ENCODE measurements at places on chromosomes 1 and 21.

- DNase-seq, result no peak
Measured at GRCh38 chr1:33902486-33903209, 38.8 kb downstream of the HMGB4 start.

- DNase-seq, result no peak
Measured at GRCh38 chr1:156895455-156895812, 1.9 kb downstream of the PEAR1 start.

DNA sequence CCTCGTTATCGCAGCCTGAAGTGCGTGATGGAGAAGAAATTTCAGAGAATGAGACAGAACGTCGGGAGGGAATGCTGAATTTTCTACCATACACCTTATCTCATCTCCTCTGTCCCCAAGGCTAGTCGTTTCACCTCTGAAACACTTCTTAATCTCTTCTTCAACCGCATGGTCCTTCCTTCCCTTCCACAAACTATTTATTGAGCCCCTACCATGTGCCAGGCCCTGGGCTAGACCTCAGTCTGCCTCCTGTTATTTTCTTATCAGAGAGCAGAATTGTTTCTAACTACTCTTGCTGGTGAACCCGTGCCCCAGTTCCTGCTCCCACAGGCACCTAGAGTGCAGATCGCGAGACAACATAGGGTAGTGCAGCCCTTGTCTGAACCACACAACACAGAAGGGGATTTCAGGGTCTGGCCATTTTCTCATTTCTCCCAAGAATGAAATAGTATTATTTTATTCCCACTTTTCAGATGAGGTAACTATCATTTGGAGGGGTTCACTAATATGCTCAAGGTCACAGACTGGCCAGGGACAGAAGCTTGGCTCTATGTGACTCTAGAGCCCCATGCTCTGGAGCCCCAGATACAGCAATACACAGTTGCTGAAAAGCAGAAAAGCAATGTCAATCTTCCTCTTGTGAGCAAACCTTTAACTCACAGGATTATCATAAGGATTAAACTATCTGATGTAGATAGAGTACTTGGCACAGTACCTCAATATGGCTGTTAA lies 598 bp upstream of the ADIPOR1 start:
- DNase-seq, result peak; percentile 20

DNA sequence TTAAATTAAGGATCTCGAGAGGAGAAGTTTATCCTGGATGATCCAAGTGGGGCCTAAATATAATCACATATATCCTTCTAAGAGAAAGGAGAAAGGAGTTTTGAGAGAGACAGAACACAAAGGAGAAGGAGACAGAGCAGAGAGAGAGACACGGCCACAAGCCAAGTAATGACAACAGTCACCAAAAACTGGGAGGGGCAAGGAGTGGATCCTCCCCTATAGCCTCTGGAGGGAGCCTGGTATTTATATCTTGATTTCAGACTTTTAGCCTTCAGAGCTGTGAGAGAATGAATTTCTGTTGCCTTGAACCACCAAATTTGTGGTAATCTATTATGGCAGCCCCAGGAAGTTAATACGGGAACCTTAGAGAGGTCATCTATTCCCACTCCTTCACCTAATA lies 49.5 kb upstream of the CD1D start:
- no peak for DNase-seq

DNA sequence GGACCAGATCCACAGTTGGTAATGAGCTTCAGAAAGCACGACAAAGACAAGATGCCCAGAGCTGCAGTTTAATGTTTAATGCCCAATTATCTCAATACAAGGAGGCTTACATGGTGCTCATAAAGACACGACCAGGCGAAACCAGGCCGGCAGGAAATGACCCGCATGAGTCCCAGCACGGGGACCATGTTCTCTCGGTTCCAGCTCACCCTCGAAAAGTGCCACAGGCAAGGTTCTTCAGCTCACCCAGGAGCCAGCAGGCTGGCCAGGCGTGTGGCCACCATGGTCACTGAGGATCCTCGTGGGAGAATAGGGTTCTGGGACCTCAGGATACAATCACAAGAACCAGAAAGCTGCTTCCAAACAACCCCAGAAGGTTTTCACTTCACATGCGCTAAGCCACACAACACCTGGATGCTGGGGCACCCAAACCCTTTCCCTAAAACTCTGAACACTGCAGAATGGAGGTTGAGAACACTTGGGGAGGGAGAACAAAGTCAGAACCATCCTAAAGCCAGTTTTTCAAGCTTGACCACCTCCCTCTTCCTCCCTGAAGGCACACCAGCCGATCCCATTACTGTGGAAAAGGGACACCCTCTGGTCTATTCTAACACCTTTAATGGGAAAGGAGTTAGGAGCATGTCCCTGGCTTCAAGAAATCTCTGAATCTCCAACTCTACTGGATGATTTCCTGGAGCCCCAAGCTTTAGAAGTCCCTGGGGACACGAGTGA lies 22.6 kb upstream of the ASAP3 start:
- DNase-seq, result no peak

GRCh38 chr1:244447552-244447951 lies 4.2 kb downstream of the ADSS2 start:
- no peak for DNase-seq

GRCh38 chr1:55588309-55588708 lies 373.1 kb upstream of the USP24 start:
- no peak for DNase-seq

GRCh38 chr1:70887936-70888335 lies 159.7 kb downstream of the PTGER3 start:
- DNase-seq, result no peak

DNA sequence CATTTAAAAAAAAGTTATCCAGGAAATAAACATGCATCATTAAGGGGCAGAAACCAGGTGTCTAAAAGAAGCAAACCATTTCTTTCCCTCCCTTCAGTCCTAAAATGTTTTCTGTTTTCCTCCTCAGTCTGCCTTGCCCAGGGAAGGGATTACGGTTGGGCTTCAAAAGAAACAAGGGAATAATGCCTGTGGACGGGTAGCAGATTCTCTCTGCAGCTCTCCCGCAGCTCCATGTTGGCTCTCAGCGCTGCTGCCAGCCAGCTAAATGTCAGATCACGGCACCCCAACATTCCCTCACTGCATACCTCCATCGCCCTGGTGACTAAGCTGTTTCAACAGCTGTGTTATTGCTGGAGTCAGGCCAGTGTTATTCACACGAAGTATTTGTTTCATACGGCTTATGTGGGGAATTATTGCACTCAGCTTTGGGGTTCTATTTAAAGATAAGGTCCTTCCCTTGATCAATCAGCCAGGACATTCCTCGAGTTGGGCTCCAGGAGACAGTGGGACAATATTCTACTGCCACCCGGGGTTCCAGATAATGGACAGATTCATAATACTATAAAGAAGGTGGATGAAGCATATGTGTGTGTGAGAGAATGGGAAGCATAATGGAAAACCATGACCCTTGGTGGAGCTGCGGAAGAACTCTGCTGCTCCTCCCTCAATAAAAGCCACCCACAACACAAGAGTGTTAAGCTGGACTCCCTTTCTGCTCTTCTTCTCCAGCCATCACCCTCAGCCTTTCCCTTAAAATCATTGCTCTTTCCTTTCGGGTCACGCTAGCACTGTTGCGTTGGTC lies 58.2 kb downstream of the WLS start:
- no peak for DNase-seq

- no peak for DNase-seq
Measured at GRCh38 chr1:164440232-164440631, 118.8 kb upstream of the PBX1 start.

DNA sequence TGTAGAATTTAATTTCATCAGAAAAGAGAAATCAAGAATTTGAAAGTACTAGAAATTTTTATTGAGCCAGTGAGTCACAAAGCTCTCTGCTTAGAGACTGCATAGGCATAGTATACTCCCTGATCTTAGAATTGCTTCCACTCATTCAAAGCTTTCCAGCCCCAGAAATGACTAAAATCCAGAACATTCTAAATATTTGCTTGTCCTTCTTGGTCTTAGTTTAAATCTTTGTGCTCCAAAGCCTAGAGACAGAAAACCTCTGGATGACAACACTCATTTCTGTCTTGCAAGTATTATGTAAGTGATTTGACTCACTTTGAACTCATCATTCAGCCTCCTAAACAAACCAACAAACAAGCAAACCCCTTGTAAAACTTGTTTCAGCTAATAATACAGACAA lies 74.2 kb downstream of the PTPRC start:
- no peak for DNase-seq

DNA sequence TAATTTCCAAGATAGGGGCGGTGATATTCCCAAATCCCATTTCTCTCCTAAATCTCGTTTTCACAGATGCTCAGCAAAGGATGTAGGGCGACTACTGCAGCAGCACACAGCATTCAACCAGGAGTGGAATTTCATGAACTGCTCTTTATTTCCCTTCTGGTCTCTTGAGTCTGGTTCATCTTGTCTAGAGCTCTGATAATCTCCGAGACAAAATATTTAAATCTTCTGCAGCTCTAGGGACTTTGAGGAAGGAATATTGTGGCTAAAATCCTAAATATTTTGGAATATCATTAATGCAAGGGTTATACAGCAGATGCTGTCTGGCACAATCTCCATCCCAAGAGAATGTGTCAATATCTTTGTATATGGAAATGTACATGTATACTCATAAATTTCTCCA lies 45.4 kb downstream of the KIF26B start:
- DNase-seq, result no peak

DNA sequence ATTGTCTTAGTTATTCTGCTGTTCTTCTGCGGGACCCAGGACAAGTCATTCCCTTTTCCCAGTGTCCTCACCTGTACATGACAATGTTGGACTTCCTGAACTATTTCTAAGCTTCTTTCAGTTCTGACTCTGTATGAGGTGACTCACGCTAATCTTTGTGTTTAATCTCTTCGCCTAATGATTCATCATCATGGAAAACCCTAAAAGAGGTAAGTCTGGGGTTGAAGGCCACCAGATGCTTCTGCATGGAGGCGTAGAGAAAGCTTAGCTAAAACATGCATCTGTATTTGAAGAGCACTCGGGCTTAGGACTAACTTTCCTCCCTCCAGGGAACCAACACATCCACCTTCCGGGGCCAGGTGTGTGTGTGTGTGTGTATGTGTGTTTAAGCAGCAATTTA lies 7.4 kb downstream of the SPRR5 start:
- no peak for DNase-seq

- no peak for DNase-seq
Measured at GRCh38 chr21:39715804-39716397, 29.1 kb upstream of the IGSF5 start.

DNA sequence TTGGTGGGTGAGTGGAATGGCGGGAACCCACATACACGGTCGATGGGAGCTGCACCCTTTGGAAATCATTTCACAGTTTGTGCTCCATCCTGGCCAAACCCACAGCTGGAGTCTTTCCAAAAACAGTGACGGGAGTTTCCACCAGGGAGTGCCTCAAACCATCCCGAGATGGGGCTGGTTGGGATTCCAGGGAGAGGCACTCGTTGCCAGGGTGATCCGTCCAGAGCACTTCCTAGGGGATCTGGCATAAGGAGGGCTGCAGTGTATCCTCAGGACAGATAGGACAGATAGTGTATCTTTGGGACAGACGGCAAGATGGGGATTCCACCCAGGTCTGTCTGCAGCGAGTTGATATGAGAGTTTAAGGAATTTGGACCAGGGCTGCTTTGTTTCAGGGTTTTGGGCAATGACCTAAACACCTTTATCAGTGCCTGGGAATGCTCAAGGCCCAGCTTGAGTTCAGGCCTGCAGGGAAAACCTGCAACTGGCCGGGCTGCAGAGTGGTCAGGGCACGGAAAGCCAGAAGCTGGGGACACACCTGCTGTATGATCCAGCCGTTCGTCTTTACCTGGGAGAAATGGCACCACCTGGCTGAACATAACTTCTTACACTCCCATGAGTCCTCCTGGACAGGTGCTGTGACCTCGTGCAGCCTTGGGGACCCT lies 3.4 kb upstream of the POFUT2 start:
- DNase-seq, result no peak

GRCh38 chr1:61094677-61095469 lies 12.5 kb downstream of the NFIA start:
- DNase-seq, result no peak

DNA sequence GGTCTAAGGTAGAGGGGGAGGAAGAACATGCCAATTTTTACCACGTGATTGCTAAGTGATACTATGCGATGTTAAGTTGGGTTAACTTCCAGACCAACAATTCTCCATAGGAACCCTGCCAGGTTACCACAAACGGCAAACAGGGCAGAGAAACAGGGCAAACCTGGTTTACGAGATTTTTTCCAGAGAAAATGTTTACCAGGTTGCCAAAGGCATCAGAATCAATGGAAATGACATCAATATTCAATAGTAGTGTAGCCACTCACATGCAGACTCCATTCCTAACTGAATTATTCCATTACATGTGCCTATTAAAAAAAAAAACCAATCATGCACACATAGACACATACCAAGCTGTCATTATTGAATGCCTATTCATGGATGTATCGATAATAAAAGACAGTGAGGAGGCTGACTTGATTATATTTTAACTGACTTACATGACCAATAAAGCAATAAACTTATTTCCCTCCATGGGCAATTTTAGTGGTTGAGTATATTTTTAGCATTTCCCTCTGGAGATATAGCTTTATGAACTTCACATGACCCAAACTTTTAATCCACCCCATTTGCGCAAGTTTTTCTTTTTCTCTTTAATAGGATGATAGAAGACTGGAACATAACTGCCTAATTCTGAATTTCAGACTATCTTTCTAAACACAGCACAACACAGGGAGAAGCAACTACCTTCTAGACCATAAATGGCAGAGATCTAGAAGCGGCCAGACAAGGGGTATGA lies 40.5 kb upstream of the KCNE1 start:
- DNase-seq, result no peak

DNA sequence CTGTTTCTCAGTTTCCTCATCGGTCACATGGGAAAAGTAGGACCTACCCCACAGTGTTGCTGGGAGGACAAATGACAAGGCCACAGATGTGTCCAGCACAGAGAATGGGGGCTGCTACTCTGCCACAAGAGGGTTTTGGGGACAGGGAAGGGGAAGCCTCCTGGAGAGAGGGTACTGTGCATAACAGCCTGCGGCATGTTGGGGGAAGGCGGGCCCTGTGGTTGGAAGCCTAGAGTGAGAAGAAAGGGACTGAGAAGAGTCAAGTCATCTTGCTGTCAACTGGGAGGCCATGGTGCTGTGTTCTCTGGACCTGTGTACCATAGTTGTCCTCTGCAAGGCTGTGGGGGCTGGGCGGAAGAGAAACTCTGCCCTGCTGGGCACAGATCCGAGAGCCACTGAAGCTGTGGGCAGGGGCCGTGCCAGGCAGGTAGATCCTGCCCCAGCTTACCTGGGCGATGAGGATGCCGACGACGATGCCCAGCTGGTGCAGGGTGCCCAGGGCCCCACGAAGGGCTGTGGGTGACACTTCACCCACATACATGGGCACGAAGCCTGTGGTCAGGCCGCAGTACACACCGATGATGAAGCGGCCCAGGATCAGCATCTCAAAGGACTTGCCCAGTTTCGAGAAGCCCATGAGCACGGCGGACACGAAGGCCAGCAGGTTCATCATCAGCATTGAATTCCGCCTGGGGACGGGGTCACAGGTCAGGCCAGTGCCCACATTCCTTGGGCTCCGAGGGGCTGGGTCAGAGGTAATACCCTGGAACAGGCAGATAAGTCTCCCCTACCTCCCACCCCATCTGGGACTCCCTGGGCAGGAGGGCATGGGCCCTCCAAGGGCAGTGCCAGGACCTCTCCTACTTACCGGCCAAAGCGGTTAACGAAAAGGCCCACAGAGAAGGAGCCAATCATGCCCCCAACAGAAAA lies 28.2 kb downstream of the SLC2A1 start:
- no peak for DNase-seq

GRCh38 chr1:92934395-92935378 lies 26.6 kb downstream of the DIPK1A start:
- no peak for DNase-seq

GRCh38 chr1:13784971-13785370 lies 85.0 kb downstream of the PRDM2 start:
- no peak for DNase-seq
